A172 (cell line): ENCODE measurements at places on chromosomes 4 and X. TPM values are rescaled to one million over a fixed set of nuclear protein-coding genes. Genes with fewer than 3 reads are reported as not detected.
A peak's percentile ranks its signal among the peaks of the same experiment; 100 is the strongest.

Gene FAM9C
- not detected in 2 replicates for total RNA-seq

Gene MAEA
- 80.9 and 100 TPM in 2 replicates for total RNA-seq

Gene UGT2B11
- total RNA-seq: not detected in 2 replicates

Gene ZNF157
- total RNA-seq: not detected in 2 replicates

Gene CSAG3
- not detected in 2 replicates for total RNA-seq

Gene TEX13C
- 0.28 and 0.60 TPM in 2 replicates for total RNA-seq

- peak; percentile 22 for DNase-seq
Measured at GRCh38 chr4:4606321-4606720, 64.5 kb upstream of the STX18 start.

DNA sequence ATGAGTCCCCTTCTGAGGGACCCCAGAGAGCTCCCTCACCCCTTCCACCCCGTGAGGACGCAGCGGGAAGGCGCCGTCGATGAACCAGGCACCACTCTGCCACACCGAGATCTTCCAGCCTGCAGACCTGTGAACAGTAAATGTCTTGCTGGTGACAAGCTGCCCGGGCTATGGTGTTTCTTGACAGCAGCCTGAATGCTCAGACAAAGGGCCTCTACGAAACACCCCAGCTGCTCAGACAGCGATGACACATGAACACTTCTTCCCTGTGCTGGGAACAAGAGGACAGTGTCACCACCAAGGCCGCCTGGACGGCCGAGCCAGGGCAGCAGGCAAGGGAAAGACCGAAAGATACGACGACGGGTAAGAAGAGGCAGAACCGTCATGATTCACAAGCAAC is 30.6 kb upstream of the GTPBP6 start:
- DNase-seq: no peak

DNA sequence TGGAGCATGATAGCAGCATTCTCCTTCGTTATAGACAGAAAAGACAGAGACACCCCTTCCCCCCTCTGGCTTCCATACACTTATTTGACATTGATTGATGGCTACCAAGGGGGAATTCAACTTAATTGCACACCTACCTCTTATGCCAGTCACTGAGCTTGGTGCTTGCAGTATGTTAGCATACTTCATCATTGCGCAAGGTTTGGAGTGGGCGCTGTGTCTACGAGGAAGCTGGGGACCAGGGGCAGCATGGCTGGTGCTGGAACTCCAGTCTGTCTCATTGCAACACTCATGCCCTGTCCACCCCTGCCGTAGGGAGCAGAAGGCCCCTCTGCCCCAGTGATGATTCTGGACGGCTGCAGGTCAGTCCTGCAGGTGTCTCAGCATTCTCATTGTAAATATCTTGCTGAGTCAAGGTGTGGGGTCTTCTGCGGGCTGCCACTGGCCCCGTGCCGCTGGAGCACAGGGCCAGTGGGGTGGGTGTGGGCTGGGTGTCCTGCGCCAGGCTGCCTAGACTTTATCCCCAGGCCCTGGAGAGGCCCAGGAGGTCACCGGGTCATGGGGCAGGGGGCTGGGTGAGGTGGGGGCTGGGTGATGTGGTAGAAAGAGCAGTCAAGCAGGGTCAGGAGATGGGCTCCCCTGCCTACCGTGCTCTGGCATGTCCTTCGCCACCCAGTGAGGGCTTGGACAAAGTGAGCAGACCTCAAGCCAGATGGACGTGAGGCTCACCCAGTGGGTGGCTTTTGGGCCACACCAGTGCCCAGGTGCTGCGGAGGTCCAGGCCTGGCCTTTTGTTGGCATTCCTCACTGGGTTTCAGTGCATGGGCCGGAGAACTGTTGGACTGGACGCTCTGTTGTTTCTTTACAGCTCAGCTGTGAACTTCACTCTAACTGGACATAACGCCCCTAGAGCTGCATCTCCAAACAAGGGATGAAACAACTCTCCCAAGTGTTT is 85.5 kb downstream of the PSAPL1 start:
- no peak for DNase-seq

DNA sequence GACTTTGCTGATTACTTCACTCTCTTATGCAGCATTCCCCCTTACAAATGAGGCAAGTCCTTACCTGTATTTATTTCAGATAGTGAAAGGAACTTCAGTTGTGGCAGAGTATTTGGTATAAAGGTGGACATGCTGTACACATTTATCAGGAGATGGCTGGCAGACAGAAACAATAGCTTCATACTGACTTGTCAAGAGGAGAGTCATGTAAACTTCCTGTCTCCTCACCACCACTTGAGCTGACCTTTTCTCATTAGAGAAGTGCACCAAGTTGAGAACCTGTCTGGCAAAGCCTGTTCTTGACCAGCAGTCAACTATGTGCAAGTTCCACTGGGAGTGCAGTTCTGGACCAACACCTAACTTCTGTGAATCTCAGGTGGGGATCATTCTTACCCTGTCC is 80.8 kb downstream of the LARP1B start:
- no peak for DNase-seq

DNA sequence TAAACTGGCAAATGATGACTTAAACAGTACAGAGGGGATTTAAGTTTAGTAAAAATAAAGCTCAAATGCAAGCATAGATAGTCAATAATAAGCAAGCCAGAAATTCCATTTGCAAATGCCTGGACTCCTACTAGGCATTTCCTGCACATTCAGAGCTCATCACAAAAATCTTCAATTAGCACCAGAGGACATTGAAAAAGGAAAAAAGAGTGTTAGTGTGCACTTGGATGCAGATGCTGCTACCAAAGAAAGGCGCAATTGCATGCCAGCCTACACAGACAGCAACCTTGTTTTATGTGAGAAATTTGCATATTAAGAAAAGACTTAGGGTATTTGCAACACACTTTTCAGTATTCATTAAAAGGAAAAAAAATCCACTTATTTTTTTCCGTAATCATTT is 282.1 kb downstream of the GRIA2 start:
- no peak for DNase-seq

DNA sequence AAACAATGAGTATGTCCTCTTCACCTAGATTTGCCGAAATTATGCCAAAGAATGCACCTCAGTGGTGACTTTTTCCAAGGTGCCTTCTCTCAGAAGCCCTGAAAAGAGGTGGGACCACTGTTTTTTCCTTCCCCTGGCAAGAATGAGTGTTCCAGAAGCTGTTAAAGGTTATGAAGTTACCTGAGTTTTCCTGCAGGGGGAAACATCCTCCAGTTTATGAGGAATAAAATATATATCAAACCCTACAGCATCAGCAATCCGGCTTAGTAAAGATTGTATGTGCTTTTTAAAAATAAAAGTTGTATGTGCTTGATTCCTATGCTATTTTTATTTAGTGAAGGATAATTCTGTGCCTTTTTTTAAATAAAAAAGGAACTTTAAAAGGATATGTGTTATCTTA is 73.3 kb downstream of the RBM46 start:
- DNase-seq: peak; percentile 4
